ENCODE measurements at places on chromosomes 4 and X.

GRCh38 chrX:41789374-41789773 is 65.4 kb downstream of the GPR82 start:
- DNase-seq = no peak

DNA sequence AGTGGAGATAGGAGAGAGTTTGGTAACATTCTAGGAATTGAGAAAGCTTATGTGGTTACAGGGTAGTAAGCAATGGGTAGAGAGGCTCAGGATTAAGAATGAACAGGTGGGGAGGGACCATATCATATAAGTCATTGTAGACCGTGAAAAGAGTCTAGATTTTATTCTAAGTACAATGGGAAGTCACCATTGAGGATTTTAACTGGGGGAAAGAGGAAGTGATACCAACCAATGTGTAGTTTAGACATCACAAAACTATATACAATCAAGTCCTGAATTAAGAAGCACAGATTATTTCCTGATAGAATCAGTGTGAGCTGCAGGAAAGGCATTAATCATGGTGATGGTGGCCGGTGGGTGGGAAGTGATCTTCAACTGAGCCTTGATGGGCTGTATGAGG is 178.3 kb upstream of the ZIC3 start:
- no peak for DNase-seq

GRCh38 chr4:122687531-122688061 is 44.9 kb upstream of the BBS12 start:
- peak; percentile 44 for DNase-seq

- DNase-seq = no peak
Observed at GRCh38 chrX:57083143-57083542, 38.2 kb downstream of the SPIN2B start.

- DNase-seq = no peak
Observed at GRCh38 chr4:680091-680490, 5.7 kb downstream of the MYL5 start.

DNA sequence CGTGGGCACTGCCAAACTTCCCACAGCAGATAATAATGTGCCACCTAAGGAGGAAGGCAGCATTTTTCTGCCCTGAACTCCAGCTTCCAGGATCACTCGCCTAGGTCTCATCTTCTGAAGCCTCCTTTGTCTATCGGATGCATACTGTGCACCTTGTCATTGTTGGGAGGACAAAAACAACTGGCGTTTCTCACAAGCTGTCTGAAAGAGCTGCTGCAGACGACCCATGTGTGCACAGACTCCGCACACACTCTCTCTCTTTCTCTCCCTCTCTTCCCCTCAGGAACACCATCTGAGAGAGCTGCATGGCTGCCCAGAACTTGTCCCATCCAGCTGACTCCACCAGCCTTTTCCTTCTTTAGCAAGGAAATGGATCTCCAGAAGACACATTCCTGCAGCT is 83.0 kb downstream of the MAML3 start:
- no peak for DNase-seq

All from hematopoietic multipotent progenitor cell treated with erythropoietin and hydrocortisone succinate and interleukin-3 and kit ligand, for 4 days (in vitro differentiated cells).